ENCODE measurements at places on chromosomes 12 and 14.
A peak's percentile ranks its signal among the peaks of the same experiment; 100 is the strongest.

DNA sequence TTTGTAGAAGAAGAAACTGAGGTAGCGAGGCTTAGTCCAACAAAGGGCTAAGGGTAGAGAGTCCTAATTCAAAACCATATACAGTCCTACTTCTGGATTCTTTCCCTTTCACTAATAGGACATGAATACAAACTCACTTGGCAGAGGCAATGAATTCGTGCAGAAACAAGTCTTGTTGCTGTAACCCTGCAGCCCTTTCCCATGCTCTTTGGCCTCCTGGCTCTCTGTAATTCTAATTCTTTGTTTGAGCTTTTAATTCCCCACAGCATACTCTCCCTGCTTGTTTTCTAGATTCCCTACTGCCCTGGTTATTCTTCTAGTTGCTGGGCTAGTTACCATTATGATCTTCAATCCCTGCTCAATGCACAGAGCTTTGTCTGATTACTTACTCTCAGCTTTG is 381.4 kb downstream of the ETNK1 start:
- no peak for DNase-seq

GRCh38 chr14:88188745-88189416 is 134.2 kb downstream of the KCNK10 start:
- DNase-seq = no peak

DNA sequence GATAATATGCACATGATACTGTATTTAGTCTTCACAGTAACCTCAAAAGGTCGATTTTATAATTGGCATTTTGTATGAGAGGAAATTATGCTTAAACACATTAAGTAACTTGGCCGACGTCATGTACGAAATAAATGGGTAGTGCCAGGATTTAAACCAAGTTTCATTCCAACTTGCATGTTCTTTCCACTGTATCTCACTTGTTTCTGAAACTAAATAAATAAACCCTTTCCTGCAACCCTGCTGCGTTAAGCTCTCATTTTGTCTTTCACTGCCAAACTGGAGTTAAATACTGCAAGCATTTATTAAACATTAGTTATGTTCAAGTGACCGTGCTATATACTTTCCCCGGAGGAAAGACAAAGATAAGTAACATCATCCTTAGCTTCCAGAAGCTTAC is 293.9 kb upstream of the PRKD1 start:
- no peak for DNase-seq

DNA sequence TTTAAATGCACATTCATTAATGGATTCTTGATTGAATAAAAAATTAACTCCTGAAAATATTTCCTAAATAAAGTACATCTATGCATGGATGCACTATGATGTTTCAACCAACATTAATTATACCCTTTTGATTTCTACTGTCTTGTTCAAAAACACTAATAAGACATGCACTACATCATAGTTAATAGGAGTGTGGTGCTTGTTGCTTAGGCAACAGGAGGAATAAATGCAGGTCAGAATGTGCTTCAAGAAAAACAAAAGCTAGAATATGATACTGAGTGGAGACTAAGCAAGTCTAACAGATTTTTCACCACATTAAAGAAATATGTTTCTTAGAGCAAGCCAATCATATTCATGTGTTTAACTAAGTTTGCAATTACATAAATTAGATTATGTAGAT is 495.8 kb upstream of the GARIN6 start:
- DNase-seq = no peak

DNA sequence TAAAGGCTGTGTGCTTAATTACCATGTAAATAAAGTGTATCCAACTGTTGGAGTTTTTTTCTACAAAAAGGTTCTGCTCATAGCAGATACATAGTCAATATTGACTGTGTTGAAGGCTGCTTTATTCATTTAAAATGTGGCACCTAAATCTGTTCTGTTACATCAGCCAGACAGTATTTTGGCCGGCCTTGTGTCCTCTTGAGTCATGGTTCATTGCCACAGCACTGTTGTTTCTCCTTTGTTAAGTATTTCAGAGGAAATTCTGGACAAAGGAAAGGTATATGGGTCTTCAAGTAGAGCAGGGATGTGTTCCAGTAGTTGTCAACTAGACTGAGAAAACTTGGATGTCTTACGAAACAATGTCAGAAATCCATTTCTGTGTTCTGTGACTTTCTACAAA is 95.5 kb downstream of the SLC38A6 start:
- DNase-seq = no peak

DNA sequence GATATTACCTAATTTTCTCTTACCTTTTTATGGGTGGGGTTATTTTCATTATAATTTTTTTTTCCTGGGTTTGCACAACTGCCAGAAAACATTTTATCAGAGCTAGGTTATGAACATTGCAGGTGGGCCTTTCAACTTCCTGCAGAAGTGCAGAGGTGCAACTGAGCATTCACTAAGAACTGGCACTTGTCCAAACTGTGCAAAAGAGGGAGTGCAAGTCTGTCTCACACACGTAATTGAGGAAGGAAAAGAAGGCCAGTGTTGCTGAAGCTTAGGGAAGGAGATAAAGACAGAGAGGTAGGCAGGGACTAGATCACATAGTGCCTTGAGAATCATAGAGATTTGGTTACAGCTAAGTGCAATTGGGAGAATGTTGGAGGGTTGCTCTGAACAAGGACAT is 14.1 kb upstream of the AMN1 start:
- no peak for DNase-seq

DNA sequence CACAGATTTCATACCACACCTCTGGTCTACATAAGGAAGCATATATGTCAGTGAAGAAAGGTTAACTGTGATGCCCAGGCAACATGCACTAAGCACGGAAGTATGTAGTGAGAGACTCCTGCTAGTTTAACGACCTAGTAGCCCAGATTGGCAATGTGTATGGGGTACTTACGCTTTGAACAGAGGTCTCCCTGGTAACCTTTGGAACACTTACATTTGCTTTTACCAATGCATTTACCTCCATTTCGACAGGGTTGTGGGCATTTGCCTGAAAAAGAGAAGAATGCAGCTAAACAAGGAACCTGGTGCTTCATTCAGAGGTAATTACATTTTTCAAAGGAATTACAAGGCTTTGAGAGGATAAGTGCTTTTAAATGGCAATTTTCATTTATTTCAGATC is 65.2 kb downstream of the WIF1 start:
- no peak for DNase-seq

DNA sequence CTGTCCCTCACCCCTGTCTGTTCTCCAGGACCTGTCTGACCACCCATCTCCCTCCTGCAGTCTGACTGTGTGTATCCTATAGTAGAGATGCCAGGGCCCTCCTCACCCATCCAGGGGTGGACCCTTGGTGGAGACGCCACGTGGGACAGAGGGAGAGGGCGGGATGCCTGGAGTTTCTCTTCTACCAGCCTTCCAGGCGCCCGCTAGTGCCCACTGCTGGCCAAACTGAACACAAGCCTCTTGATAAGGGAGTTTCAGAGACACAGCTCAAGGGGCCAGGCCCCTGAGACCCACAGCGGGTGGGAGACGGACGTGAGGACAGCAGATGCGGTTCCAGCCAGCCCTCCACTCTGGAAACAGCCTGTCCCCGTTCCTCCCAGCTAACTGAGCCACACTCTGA is 147.3 kb downstream of the RBM19 start:
- DNase-seq = no peak

- no peak for DNase-seq
Observed at GRCh38 chr12:116539905-116540482, 19.2 kb upstream of the MAP1LC3B2 start.

DNA sequence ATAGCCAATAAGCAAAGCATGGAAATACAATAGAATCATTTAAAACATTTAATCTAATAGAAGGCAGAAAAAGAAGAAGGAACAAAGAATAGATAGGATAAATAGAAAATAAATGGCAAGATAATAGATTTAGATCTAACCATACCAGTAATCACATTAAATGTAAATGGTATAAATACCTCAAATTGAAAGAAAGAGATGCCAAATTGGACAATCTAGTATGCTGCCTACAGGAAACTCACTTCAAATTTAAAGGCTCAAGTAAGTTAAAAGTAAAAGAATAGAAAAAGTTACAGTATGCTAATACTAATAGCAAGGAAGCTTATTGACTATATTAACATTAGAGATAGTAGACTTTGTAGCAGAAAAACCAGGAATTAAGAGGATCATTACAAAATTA is 40.1 kb downstream of the RAN start:
- DNase-seq = no peak

DNA sequence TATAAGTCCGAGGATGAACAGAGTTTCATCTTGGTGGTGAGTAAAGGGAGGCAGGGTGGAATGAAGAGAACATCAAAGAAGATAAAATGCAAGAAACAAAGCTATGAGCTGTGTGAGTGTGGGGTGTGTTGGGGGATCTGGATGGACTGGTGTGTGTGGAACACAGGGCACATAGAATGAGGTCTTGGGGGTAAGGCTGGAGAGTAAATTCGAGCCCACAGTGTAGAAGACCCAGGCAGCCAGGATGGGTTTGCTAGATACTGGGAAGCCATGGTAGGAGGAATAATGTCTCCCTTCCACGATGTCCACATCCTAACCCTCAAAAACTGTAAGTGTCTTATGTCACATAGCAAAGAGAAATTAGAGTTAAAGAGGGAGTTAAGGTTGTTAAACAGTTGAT is 6.8 kb downstream of the KCNMB4 start:
- DNase-seq = no peak

GRCh38 chr12:7638760-7639555 is 26.8 kb downstream of the APOBEC1 start:
- peak; percentile 67 for DNase-seq

GRCh38 chr12:14781563-14781962 is 21.7 kb downstream of the WBP11 start:
- DNase-seq = no peak

GRCh38 chr12:55253281-55253680 is 8.9 kb downstream of the OR6C74 start:
- no peak for DNase-seq

DNA sequence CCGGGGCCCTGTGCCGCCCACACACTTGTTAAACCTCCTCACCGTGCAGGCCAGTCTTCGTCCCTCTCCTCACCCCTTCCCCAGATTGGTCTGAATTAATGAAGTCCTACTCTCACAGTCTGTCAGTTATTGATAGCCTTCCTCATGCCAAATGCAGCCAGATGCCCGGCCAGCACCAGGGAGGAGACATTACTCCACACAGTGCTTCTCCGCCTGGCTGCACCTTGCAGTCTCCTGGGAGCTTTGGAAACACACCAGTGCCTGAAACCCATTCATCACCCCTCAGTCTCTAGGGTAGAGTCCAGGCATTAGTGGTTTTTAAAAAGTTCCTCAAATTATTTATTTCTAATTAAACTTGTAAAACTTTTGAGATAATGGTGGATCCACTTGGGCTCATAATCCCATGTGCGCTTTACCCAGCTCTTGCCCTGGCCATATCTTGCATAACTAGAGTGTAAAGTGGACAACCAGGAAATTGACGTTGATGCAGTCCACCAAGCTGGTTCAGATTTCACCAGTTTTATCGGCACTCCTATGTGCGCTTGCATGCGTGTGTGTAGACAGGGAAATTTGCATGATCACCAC is 38.2 kb upstream of the TSPAN9 start:
- no peak for DNase-seq

DNA sequence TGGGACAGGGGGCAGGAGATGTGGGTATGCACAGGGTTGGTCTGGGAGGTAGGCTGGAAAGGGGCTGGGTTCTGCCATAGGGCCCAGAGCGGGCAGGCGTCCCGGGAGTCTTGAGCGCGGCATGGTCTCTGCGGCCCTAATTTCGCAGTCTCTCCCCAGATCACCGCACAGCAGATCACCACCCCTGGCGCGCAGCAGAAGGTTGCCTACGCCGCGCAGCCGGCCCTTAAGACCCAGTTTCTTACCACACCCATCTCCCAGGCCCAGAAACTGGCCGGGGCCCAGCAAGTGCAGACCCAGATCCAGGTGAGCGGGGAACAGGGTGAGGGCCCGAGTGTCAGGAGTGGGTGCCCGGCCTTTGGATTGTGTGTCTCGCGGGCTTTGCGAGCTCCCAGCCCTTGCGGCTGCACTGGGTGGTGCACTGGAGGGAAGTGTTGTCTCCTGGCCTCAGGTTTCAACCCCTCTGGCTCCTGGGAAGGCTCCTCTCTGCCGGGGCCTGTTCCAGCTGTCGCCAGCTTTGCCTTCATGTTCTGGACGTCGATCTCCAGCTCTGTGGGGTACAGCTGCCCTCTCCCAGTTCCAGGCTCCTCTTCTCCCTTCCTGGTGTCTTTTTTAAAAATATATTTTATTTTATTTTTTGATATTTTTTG is 74.7 kb downstream of the DDX51 start:
- no peak for DNase-seq

DNA sequence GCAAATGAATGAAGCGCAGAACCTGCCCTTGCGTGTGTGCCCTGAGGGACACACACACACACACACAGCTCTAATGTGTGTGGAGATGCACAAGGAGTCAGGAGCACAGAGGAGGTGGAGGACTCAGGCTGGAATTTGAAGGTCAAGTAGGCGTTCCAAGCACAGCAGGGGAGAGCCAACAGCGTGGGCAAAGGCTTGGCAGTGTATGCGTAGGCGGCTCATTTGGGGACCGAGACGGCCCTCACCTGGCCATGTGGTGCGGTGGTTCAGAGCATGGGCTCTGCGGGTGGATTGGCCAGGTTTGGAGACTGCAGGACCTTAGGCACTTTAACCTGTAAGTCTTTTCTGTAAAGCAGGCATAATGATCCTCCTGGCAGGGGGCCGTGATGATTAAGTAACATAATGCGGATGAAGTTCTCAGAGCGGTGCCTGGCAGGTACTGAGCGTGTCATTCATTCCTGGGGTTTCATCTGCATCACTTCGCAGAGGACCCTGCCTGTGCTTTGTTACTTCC is 69.5 kb upstream of the SLC24A4 start:
- no peak for DNase-seq

DNA sequence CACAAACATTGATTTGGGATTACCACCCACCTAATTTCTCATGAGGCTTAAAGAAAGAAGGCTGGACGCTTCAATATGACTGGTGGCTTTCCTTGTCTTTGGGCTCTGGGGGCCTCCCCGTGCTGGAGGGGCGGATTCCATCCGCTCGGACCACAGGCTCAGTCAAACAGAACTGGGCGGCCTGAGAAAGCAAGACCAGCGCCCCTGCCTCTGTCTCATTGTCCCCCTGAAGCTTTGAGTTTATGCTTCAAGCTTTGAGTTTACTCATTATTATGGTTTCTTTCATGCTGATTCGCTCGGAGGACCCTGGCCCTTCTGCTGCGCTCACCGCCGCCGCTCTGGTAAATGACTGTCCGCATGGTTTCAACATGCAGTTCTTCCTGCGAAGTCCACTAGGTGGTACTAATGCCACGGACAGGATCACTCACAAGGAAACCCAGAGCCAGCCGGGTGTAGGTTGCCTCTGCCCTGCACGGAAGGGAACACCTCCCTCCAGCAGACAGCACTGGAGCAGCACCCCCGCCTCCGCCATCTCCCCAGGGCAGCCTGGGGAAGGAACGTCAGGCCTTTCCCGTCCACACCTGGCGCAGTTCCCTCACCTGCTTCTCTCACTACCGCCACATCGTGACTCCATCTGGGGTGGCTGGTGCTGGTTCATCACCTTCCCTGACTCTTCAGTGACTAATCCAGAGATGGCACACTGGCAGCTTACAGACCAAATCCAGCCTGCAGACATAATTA is 13.2 kb upstream of the TIGAR start:
- DNase-seq = no peak
